ENCODE measurements at places on chromosomes 4 and X. TPM values are rescaled to one million over a fixed set of nuclear protein-coding genes. Genes with fewer than 3 reads are reported as not detected.

MAGEA9B gene
- not detected for total RNA-seq

SRPX gene
- 5.2 TPM for total RNA-seq

HSD17B13 gene
- total RNA-seq, result 0.36 TPM

CACNA1F gene
- 0.36 TPM for total RNA-seq

DDX53 gene
- not detected for total RNA-seq

NOX1 gene
- not detected for total RNA-seq

SMIM10L2A gene
- total RNA-seq, result 6.8 TPM

FAM133A gene
- 1.7 TPM for total RNA-seq

UGT2B10 gene
- total RNA-seq, result not detected

SHROOM4 gene
- total RNA-seq, result 3.7 TPM

STPG2 gene
- 3.6 TPM for total RNA-seq

PAGE5 gene
- total RNA-seq, result not detected

BMP3 gene
- total RNA-seq, result 1.9 TPM

HS6ST2 gene
- 14.4 TPM for total RNA-seq

UGT2A2 gene
- total RNA-seq, result not detected

ITM2A gene
- total RNA-seq, result 55.5 TPM

SSX2 gene
- not detected for total RNA-seq

CC2D2A gene
- 27.2 TPM for total RNA-seq

RXFP1 gene
- 0.45 TPM for total RNA-seq

ARR3 gene
- not detected for total RNA-seq

NALF2 gene
- total RNA-seq, result 3.6 TPM

XPNPEP2 gene
- total RNA-seq, result 1.5 TPM

ETDB gene
- total RNA-seq, result not detected

Data from cerebellum (tissue), 4 donors.